ENCODE measurements at places on chromosomes 7 and 10. TPM values are rescaled to one million over a fixed set of nuclear protein-coding genes. Genes with fewer than 3 reads are reported as not detected.

The COL1A2 gene
- not detected for total RNA-seq

The TMEM229A gene
- not detected for total RNA-seq

The ADARB2 gene
- total RNA-seq = 0.27 TPM

The FAM200A gene
- total RNA-seq = 2.6 TPM

GRCh38 chr10:29533046-29533445 is 101.7 kb downstream of the SVIL start:
- no peak overlapping the region for H3K27ac ChIP-seq
- H3K27me3 ChIP-seq = no peaks in the 10 kb centered on the region
- no peak overlapping the region for H3K4me3 ChIP-seq
- no peak for DNase-seq

DNA sequence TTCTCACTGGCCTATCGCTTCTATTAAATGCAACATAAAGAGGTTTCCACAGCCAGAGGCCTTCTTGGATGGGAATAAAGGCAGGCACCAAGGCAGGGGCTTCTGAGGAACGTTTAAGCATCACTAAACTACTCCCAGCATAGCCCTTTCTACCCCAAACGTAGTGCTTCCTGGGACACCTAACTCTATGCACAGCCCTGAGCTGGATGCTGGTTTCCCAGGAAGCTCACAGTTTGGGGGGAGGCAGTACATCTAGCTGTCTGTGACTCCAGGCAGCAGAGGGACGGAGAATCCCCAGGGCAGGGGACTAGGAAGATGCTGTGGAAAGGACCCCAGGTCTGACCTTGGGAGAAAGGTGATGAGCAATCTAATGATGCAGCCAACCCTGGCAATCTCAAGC is 192.8 kb upstream of the ZMIZ1 start:
- no peak overlapping the region for H3K27ac ChIP-seq
- H3K27me3 ChIP-seq = peaks cover 4% of the 10 kb centered on the region
- DNase-seq = no peak
- no peak overlapping the region for H3K4me3 ChIP-seq
- no peaks in the 10 kb centered on the region for H3K36me3 ChIP-seq

- H3K27ac ChIP-seq = no peak overlapping the region
- no peaks in the 10 kb centered on the region for H3K27me3 ChIP-seq
- no peaks in the 10 kb centered on the region for H3K36me3 ChIP-seq
- no peaks in the 10 kb centered on the region for H3K4me1 ChIP-seq
- H3K4me3 ChIP-seq = no peak overlapping the region
These were observed 17.6 kb upstream of the TMEM26 start for GRCh38 chr10:61470740-61471139.

DNA sequence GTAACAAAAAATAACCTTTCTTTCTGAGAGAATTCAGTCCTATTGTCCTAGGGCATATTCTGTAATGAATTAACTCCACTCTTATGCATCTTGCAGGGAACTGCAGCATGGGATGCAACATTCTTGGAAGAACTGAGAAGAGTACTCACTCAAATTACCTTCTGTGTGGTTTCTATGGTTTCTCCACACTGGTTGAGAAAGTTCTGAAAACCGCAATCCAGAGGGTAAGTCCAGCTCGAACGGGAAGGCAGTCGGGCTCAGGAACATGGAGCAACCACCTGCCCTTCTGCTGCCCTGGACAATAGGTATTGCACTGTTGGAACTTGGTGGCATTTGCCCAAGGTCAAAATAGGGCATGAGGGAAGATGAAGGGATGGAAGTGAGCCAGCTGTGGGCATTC is 59.6 kb upstream of the CDK13 start:
- DNase-seq = no peak
- H3K4me3 ChIP-seq = no peak overlapping the region
- no peak overlapping the region for H3K27ac ChIP-seq
- H3K36me3 ChIP-seq = no peaks in the 10 kb centered on the region
- H3K4me1 ChIP-seq = no peaks in the 10 kb centered on the region
- H3K27me3 ChIP-seq = no peaks in the 10 kb centered on the region

- no peaks in the 10 kb centered on the region for H3K4me1 ChIP-seq
- H3K4me3 ChIP-seq = no peak overlapping the region
- no peak for DNase-seq
These were observed 133.9 kb downstream of the C10orf105 start for GRCh38 chr10:71585564-71586290.

DNA sequence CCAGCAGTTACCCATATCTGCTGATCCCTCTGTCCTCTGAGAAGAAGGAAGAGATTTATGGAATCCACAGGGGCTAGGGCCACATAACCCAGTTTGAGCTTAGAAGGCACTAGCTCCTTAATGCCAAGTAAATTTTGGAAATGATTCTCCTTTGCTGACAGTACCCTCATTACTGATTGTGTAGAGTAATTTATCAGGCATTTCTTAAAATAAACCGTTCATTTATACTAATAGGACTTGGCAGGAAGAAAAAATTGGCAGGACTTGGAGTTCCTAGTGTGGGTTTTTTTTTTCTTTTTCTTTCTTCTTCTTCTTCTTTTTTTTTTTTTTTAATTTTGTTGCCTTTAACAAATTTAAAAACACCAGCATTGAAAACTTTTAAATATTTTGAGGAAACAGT is 645.7 kb downstream of the SUGCT start:
- H3K4me1 ChIP-seq = no peaks in the 10 kb centered on the region
- no peaks in the 10 kb centered on the region for H3K36me3 ChIP-seq
- no peak for DNase-seq
- no peak overlapping the region for H3K27ac ChIP-seq
- no peak overlapping the region for H3K4me3 ChIP-seq

DNA sequence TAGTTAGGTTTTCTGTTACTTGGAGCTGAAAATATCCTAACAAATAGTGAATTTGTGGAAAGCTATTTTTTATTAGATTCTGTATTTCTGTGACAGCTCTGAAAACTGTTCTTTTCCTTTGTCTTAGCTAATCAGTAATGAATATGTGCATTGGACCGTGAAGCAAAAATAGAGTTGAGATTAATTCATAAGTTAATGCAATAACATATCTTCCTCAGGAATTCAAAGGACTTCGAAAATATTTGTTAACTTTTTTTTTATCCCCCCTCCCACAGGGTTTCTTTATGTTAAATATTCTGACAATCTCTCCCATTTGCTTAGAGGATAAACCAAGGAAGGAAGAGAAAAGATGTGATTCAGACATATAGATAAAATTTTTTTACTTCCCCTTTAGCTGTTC is 101.4 kb downstream of the PODXL start:
- no peaks in the 10 kb centered on the region for H3K4me1 ChIP-seq
- DNase-seq = no peak
- H3K4me3 ChIP-seq = no peak overlapping the region
- peaks cover 13% of the 10 kb centered on the region for H3K36me3 ChIP-seq

DNA sequence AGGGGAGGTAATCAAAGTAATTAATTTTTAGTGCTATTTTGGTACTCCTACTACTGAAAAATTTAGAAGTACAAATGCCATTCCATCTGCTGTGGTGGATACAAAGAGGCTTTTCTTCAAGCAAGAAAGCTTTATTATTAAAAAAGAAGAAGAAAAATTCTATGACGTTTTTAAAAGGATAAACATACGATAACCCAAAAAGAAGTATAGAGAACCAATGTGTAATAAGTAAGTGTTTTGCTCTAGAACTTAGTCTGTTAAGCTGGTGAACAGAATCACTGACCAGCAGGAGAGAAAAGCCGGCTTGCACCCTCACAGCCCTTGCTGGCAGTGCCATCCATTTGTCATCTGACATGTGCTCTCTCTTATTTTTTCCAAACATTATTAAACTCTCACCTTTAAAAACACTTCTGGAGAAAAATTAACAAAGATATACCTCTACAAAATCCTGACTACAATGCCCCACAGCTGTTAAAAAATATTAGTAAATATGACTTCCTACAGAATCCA is 81.5 kb downstream of the SRPK2 start:
- DNase-seq = no peak
- H3K27me3 ChIP-seq = no peaks in the 10 kb centered on the region
- no peak overlapping the region for H3K4me3 ChIP-seq
- H3K27ac ChIP-seq = no peak overlapping the region
- H3K36me3 ChIP-seq = no peaks in the 10 kb centered on the region
- peaks cover 8% of the 10 kb centered on the region for H3K4me1 ChIP-seq

DNA sequence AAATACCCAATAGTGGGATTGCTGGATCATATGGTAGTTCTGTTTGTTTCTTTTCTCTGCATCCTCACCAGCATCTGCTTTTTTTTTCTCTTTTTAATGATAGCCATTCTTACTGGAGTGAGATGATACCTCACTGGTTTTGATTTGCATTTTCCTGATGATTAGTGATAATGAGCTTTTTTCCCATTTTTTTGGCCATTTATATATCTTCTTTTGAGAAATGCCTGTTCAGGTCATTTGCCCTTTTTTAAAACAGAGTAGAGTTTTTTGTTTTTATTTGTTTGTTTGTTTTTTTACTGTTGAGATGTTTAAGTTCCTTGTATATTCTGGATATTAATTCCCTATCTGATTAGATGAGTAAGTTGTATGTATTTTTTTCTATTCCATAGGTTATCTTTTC is 205.8 kb upstream of the KAT6B start:
- no peak overlapping the region for H3K27ac ChIP-seq
- H3K36me3 ChIP-seq = no peaks in the 10 kb centered on the region
- H3K4me3 ChIP-seq = no peak overlapping the region
- no peak for DNase-seq
- H3K4me1 ChIP-seq = no peaks in the 10 kb centered on the region

- no peaks in the 10 kb centered on the region for H3K36me3 ChIP-seq
- H3K27ac ChIP-seq = no peak overlapping the region
- no peaks in the 10 kb centered on the region for H3K4me1 ChIP-seq
- peak; percentile 59 for DNase-seq
- H3K4me3 ChIP-seq = no peak overlapping the region
These were observed 63.3 kb upstream of the PRKG1 start for GRCh38 chr10:51010977-51011376.

GRCh38 chr10:81871558-81871957 is 3.4 kb upstream of the NRG3 start:
- no peaks in the 10 kb centered on the region for H3K4me1 ChIP-seq
- H3K4me3 ChIP-seq = no peak overlapping the region
- peaks cover 5% of the 10 kb centered on the region for H3K27me3 ChIP-seq
- DNase-seq = no peak
- no peaks in the 10 kb centered on the region for H3K36me3 ChIP-seq

DNA sequence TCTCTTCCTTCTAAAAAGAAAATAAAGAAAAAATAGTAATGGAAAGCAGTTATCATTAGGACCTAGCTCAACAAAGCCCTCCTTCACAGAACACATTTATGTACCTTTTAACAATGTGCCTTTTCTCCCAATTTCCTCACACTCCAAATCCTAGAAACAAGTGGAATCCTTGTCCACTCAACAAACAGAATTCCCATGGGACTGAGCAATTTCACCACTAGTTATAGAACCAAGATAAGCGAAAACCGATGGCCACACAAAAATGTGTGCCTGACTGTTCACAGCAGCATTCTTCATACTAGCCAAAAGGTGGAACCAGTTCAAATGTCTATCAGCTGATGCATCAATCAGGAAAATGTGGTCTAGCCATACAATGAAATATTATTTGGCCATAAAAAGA is 17.3 kb downstream of the DCLRE1C start:
- no peak overlapping the region for H3K4me3 ChIP-seq
- peaks cover 50% of the 10 kb centered on the region for H3K36me3 ChIP-seq
- H3K27me3 ChIP-seq = no peaks in the 10 kb centered on the region
- no peak overlapping the region for H3K27ac ChIP-seq

DNA sequence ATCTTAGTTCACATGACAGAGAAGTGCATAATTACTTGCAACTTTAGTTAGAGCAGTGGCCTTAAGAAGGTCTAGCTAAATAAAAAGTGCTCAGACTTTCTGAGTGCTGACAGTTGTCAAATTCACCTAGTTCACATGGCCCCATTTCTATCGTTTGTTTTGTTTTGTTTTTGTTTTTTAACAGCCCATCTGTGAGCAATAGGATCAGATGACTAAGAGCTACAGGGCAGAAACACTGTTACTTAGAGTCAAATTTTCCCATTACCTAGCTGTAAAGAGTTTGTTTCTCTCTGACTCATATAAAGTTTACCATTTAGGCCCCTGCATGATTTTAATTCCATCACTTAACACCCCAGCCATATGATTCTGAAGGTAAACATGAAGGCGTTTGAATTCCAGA is 18.8 kb downstream of the CAV1 start:
- H3K27me3 ChIP-seq = peaks cover 2% of the 10 kb centered on the region
- no peak for DNase-seq
- H3K36me3 ChIP-seq = no peaks in the 10 kb centered on the region
- H3K4me3 ChIP-seq = no peak overlapping the region
- H3K27ac ChIP-seq = no peak overlapping the region

GRCh38 chr10:125084614-125085257 is 75.6 kb downstream of the CTBP2 start:
- H3K27me3 ChIP-seq = no peaks in the 10 kb centered on the region
- peaks cover 6% of the 10 kb centered on the region for H3K4me1 ChIP-seq
- no peak overlapping the region for H3K4me3 ChIP-seq
- DNase-seq = no peak
- H3K36me3 ChIP-seq = peaks cover 19% of the 10 kb centered on the region
- no peak overlapping the region for H3K27ac ChIP-seq

DNA sequence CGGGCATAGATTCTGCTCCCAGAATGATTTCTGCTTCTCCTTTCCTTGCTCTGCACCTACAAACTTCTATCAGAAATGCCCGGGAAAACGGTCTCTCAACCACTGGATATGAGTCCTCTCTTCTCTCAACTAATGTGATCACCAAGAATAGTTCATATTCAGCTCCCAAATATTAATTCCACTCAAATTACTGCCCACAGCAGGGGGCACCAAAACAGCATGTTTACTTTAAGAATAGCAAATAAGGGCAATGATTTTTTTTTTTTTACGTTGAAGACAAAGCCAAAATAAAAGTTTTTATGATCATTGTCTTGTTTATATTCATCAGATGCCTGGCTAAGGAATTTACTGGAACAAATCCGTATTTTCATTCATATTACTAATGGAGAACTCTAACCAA is 94.9 kb upstream of the PRSS1 start:
- H3K4me1 ChIP-seq = no peaks in the 10 kb centered on the region
- H3K4me3 ChIP-seq = no peak overlapping the region
- peak; percentile 27 for DNase-seq
- H3K36me3 ChIP-seq = no peaks in the 10 kb centered on the region
- H3K27ac ChIP-seq = no peak overlapping the region
- peaks cover under 1% of the 10 kb centered on the region for H3K27me3 ChIP-seq

- no peaks in the 10 kb centered on the region for H3K27me3 ChIP-seq
- no peaks in the 10 kb centered on the region for H3K36me3 ChIP-seq
- no peak overlapping the region for H3K4me3 ChIP-seq
- H3K4me1 ChIP-seq = peaks cover 44% of the 10 kb centered on the region
- H3K27ac ChIP-seq = peak overlapping the region; percentile 75
These were observed 168.7 kb upstream of the ITGB1 start for GRCh38 chr10:33126742-33127141.

- H3K36me3 ChIP-seq = no peaks in the 10 kb centered on the region
- H3K4me3 ChIP-seq = no peak overlapping the region
- H3K27me3 ChIP-seq = no peaks in the 10 kb centered on the region
- DNase-seq = no peak
- no peak overlapping the region for H3K27ac ChIP-seq
- H3K4me1 ChIP-seq = no peaks in the 10 kb centered on the region
These were observed 23.5 kb downstream of the CH25H start for GRCh38 chr10:89183571-89183970.

DNA sequence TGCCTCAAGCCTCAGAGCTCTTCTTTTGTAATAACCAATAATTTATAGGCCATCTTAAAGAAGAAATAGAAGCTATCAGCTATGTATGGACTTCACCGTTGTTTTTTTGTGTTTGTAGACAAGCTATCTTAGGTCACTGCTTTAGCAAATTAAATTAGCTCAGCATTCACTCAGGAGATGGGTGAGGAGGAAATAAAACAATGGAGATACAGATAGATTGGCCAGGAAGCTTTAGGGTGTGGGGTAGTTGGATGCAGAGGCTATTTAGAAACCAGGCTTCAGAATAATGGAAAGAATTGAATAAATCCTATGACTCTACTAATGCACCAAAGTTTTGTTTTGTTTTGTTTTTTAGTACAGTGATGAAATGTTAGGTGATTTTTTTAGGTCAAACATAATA is 66.1 kb downstream of the MDFIC start:
- H3K4me1 ChIP-seq = no peaks in the 10 kb centered on the region
- H3K4me3 ChIP-seq = no peak overlapping the region
- peaks cover 6% of the 10 kb centered on the region for H3K36me3 ChIP-seq
